ENCODE measurements at places on chromosomes 7 and 10.

- DNase-seq: peak; percentile 11
Measured at GRCh38 chr10:72043016-72043834, 45.1 kb downstream of the SPOCK2 start.

GRCh38 chr10:413662-414071 is 275.8 kb downstream of the DIP2C start:
- no peak for DNase-seq

DNA sequence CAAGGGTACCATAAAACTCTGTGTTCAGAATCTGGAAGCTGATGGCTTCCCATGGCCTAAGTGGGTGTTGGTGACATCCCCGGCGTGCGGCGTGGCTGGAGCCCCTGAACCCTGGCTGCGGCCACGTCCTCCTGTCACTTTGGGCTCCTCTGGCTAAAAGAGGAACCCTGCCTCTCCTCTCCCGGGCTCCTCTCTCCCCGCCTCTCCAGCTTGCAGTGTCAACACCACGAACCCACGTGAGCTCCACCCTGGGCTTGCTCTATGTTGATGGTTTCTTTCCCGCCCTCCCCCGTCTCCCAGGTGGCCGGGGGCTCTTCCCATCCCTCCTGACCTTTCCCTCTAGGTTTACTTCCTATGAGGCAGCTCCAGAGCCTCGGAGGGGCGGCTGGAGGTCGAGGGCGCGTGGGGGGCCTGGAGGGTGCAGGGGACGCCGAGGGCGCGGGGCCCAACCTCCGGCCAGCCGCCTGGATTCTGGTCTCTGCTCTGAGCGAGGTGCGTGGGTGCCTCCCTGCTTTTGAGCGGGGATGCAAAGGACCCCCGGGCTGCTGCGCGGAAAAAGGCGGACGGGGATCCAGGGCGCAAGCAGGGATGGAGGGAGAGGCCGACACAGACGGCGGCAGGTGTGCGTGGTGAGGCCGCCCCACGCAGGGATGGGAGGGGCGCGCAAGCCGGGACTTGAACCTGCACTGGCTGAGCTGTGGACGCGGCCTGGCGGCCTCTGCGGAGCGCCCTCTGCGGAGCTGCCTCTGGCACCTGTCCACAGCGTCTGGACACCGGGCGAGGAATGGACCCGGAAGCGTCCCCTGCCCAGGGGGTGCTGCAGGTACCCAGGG is 115.5 kb upstream of the DIP2C start:
- no peak for DNase-seq

DNA sequence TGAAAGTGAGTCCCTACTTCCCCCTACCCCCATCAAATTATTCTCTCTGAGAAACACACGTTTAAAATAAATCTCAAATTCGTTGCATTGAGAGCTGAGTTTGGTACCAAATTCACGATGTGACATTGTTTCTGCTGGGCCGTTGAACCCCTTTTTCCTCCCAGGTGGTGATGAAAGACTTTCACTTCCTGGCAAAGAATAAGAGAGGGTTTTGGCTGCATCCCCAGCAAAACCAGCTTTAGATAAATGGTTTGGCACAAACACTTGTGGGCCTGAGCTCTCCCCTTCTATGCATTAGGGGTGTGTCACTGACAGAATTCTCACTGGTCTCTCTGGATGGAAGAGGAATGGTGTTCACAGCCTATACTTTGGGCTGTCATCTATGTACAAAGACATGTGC is 8.8 kb upstream of the DNTT start:
- no peak for DNase-seq

DNA sequence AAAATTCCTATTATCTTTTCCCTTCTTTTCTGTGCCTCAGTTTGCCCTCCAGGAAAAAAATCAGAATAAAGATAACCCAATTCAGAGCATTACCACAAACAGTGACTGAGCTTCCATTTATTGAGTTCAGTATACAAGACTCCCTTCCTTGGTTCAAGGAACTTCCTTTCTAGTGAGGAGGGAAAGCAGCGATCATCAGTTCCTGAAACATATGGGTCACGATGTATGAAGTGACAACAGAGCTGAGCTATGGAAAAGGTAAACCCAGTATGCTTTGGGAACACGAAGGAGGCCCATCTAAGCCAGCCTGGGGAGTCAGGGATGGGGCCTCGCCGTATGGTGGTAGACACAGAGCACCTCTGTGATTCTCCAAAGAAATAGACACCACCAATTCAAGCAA is 15.8 kb downstream of the C10orf71 start:
- DNase-seq: no peak

DNA sequence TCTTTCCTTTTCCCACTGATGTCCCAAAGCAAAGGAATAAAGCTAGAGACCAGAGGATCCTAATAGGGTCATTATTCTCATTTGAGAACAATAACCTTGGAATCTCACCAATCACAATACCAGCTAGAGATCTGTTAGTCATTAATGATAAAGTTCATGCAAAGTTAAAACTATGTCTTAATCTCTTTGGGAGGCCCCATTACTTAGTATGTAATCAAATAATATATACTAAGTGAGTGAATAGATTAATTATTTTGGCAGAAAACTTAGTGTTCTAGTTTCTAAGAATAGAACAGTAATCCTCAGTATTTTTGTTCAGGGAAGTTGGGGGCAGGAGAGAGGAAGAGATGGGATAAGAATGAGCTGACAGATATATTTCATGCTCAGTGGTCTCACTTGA is 227.2 kb downstream of the MTERF1 start:
- peak; percentile 18 for DNase-seq

DNA sequence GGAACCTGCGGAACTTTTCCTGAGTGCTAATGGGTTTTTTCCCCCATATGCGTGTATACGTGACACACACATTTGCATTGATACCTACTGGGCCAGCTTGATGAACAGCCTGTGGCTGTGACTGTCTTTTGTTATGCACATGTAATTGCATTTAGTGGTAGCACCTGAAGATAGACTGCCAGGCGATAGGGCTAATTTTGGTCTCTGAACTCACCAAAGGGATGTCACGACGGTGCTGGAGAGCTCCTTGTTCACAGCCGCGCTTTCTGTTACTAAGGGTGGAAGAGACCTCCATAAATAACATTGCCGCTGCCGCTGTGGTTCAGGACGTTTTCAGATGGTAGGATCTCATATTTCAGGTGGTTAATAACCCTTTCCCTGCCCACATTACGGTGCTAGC is 133.2 kb downstream of the CAMK1D start:
- DNase-seq: no peak

DNA sequence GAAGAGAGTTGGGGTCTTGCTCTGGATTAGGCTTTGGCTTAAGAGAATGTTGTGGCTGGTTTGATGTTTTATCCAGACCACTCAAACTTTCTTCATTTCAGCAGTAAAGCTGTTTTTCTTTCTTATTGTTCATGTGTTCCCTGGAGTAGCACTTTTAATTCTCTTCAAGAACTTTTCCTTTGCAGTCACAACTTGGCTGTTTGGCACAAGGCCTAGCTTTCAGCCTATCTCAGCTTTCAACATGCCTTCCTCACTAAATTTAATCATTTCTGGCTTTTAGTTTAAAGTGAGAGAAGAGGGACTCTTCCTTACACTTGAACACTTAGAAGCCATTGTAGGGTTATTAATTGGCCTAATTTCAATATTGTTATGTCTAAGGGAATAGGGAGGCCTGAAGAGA is 18.1 kb downstream of the CCDC126 start:
- no peak for DNase-seq

DNA sequence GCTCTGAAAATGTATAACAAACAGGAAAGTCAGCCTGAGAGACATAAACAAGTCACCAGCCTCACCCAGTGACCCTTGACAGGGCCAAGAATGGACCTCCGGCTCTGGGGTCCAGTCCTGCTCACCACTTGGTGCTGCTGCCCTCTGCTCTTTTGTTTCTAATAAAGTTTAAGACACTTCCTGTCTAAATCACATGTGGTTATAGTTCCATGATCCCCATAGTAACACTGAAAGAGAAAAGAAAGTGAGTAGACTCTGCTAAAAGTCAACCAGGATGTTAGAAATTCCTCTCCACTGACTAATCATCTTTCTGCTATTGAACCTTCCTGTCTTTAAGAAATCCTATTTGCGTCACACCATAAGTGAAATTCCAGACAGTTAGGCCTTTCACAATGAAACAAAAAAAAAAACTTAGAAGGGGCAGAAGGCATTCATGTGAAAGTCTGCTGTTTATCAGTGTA is 179.2 kb upstream of the BET1 start:
- peak; percentile 99 for DNase-seq

DNA sequence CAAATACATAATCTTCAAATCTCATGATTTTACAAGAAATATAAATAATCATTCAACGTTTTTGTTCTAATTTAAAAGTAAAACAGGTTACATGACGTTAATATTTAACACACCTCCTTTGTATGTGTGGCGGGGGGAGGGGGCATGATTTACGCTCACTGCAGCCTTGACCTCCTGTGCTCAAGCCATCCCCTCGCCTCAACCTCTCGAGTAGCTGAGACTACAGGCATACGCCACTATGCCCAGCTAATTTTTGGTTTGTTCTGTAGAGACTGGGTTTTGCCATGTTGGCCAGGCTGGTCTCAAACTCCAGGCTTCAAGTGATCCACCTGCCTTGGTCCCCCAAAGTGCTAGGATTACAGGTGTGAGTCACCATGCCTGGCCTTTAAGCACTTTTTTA is 7.2 kb upstream of the CACNA2D1 start:
- no peak for DNase-seq

DNA sequence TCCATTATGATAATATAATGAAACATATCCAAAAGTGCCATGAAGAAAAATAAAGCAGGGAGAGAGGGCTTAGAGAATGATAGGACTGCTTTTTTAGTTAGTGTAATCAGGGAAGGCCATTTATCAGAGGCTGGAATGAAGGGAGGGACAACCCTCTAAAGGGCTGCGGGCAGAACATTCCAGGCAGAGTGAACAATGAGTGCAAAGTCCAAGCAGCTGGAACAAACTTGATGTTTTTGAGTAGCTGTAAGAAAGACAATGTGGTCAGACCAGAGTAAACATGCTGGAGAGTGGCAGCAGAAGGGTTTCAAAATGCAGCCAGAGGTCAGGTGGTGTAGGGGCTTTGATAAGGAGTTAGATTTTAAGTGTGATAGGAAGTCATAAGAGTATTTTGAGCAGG is 65.6 kb upstream of the CCDC6 start:
- peak; percentile 12 for DNase-seq

GRCh38 chr7:8105449-8106095 is 137.0 kb downstream of the GLCCI1 start:
- DNase-seq: no peak

DNA sequence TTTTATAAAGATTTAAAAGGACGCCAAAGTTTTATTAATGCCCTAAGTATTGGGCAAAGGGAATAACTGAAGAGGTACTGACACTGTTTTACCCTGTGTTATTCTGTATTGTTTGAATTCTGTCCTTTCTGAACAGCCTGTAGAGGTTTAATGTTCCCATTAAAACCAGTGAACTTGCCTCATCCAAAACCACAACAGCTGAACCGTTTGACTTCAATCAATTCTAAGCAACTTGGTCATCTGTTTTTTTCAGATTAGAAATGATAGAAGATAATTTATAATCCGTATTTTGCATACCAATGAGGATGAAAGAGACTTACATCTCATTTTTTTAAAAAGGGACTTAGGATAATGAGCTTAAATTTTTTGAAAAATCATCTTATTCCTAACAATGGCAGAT is 40.4 kb downstream of the HACD1 start:
- DNase-seq: no peak

- no peak for DNase-seq
Measured at GRCh38 chr10:89221919-89222318, 14.8 kb upstream of the CH25H start.

- DNase-seq: peak; percentile 87
Measured at GRCh38 chr10:9012312-9012711, 957.8 kb downstream of the GATA3 start.

DNA sequence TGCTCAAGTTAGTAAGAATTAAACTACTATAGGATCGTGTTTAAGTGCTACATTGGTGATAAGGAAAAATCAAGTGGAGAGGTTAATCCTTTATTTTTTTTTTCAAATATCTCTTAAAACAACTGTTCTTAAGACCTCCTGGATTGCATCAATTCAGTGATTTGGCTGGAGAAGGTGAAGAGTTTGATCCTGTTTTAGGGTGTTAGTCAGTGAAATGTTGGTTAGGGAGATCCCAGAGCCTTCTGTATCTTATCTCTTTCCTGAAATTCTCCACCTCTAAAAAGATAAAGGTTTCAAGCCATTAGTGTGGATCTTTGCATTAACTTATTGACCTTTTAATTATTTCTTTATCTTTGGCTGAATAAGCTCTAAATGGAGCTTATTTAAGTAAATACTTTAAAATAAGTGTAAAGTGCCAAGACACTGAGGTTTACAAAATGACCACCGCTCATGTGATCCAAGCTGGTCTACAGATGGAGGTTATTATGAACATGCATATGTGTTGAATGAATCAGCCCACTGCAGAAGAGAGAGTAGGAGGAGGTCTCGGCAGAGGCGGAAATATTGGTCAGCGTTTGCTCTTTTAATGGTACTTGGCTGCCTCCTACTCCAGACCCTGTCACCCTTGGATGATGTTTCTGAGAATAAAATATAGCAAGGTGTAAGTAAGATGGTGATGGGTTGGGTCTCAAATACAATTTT is 51.8 kb upstream of the BMPER start:
- DNase-seq: peak; percentile 91

DNA sequence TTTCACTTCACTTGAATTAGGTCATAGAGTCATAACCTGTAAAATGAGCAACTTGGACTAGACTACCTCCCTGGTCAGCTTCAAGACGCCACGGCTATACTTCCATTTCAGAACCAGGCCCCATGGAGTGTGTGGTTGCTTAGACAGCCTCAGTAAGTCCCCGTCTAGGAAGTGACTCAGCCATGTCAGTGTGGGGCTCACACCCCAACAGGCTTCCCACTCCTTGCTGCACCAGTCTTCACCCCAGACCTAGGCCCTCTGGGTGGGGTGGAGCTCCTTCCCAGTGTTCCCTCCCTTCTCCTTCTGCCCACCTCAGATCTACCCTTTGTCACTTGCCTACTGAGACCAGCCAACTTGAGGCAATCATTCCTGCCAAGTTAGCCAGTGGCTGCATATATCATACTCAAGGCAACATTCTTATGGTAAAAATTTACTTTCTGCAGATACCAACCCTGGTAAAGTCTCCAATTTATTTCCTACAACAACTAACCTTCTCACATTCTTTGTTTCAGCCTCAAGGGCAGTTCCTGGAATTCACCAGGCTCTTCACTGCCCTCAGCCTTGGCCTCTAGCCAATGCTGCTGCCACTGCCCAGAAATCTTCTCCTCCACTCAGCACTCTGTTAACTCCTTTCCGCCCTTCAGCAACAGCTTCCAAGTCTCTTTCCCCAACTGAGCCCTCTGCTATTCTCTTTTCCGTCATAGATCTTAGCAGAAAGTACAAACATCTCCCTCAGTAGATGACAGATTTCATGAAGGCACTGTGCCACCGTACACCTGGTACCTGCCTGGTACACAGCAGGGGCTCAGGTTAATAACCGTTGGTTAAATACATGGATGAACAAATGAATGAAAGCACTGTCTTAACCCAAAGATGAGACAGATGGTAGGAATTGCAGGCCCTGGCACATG is 31.3 kb upstream of the ZNRF2 start:
- peak; percentile 5 for DNase-seq

GRCh38 chr10:73873142-73873837 is 1.1 kb downstream of the CAMK2G start:
- no peak for DNase-seq

- peak; percentile 20 for DNase-seq
Measured at GRCh38 chr10:84360637-84361365, 32.4 kb downstream of the CCSER2 start.

Measured in fibroblast of upper back skin (primary cell).